Nephron progenitor cell (in vitro differentiated cells): ENCODE measurements at places on chromosomes 2 and 18.

DNA sequence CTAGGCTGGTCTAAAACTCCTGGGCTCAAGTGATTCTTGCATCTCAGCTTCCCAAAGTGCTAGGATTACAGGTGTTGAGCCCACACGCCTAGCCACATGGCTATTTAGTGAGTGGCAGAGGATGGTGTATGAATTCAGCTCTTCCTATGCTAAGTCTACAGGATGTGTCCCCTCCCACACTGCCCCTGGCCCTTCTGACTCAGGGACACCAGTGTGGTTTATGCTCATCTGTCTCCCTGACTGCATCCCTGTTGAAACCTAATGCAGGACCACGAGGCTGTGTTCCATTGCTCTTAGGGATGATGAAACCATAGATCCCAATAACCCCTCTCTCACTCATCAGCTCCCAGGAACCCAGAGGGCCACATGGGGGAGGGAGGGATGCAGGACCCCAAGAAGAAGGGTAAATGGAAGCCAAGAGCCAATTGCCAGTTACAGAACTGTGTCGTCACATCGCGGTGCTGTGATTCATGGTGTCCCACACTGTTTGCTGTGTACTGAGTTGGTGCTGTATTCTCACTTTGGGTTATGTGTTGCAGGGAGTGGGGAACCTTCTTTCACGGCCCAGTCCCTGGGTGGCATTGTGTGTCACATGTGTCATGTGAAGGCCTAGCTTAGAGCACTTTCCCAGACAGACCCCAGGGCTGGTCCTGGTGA, 102.9 kb upstream of the HAAO start:
- no peak for DNase-seq

- DNase-seq: no peak
These were observed 38.9 kb downstream of the ID2 start for GRCh38 chr2:8720741-8721140.

DNA sequence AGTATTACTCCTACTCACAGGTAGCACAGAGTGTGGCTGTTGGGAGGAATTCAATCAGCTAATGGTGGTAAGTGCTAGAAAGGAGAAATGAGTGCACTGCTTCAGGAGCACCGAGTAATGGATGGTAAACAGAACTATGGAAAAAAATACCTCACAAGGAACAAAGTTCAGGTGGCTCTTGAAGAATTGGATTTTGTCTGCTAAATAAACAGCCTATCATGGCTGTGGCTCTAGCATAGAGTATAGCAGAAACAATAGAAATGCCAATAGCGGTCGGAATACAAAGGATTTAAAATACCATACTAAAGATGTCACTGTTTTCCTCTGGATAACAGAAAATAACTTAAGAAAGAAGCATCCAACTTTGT, 482.5 kb downstream of the NUP35 start:
- DNase-seq: no peak

DNA sequence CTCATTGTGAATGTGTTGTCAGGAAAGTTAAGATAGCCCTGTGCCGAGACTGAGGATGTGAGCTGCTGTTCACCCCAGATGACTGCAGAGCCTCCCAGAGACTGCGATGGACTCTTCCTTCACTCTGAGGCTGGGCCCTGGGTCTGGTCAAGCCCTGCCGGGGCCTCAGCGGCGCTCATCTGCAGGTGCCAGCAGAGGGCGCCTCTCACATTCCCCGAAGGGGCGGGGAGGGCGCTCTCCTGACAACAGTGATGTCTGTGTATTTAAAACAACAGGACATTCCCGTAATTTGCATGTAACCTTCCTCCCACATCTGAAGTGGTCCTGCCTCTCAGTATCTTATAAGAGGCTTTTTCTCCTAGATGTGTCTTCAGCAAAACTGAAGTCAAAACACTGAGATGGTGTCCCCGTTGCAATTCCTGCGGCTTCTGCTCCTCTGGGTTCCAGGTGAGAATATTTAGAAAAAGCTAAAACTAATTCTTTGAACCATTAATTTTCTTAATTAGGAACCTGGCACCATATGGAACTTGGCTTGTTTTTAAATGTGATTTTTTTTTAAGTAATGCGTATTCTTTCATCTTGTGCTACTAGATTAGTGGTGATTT, 1377.9 kb downstream of the RPIA start:
- DNase-seq: peak; percentile 57

GRCh38 chr18:3014503-3015203, 1.7 kb upstream of the LPIN2 start:
- DNase-seq: no peak

GRCh38 chr2:241620419-241620769, 16.6 kb downstream of the THAP4 start:
- DNase-seq: no peak

DNA sequence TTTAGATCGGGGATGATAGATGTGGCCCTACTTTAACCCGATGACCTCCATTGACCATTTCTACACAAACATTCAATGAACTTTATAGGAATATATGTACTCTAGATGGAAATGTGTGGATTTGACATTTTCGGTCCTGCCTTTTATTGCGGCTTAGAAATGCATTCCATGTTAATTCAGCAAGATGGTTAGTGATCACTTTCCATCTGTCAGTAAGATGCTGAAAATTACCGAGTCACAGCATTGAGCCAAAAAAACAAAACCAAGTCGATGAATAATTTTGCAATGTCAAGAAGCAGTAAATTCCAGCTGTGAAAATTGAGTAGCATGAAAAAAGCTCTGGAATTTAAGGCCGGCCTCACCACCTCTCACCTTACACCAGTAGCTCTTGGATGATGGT, 1642.6 kb upstream of the NXPH2 start:
- no peak for DNase-seq

GRCh38 chr2:139946690-139947089, 1166.5 kb upstream of the NXPH2 start:
- DNase-seq: no peak

- DNase-seq: peak; percentile 61
These were observed 1.1 kb downstream of the BIN1 start for GRCh38 chr2:127105656-127106456.

- DNase-seq: no peak
These were observed 656.2 kb upstream of the CHAC2 start for GRCh38 chr2:53111406-53111805.

DNA sequence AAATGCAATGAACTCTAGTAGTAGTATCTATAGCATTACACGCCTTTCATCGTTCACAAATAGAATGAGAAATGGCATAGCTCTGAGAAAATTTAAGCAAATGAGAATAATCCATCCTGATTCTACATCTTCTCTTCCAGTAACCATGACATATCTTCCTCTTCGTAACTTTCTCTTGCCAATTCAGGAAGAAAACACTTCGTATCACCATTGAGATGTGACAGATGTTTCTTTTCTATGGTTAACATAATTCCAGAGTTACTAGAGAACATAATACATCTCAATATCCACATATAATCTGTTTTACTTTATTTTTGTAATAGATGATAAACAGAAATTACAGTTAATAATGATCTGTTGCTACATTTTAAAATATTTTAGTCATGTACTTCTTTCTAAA, 1527.4 kb downstream of the LRP1B start:
- no peak for DNase-seq

GRCh38 chr2:60484133-60484645, 69.3 kb downstream of the BCL11A start:
- no peak for DNase-seq

- no peak for DNase-seq
These were observed 50.5 kb downstream of the CCDC85A start for GRCh38 chr2:56234241-56234640.

DNA sequence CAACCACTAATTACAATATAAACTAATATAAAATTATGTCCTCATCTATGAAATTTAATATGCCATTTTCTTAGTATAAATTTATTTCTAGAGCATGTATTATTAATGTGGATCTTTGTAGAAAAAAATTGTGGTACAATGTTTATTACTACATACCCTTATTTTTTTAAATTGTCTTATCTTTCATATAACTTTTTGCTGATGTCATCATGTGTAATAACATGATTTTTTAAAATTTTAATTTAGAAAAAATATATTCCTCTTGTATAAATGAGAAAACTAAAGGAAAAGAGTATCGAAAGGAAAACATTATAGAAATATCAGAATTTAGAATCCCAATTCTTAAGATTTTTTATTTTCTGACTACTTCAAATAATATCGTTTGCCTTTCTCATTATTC, 49.9 kb downstream of the SCN2A start:
- no peak for DNase-seq
